EH (cell line): ENCODE measurements at places on chromosomes 7 and 10.
A peak's percentile ranks its signal among the peaks of the same experiment; 100 is the strongest.

DNA sequence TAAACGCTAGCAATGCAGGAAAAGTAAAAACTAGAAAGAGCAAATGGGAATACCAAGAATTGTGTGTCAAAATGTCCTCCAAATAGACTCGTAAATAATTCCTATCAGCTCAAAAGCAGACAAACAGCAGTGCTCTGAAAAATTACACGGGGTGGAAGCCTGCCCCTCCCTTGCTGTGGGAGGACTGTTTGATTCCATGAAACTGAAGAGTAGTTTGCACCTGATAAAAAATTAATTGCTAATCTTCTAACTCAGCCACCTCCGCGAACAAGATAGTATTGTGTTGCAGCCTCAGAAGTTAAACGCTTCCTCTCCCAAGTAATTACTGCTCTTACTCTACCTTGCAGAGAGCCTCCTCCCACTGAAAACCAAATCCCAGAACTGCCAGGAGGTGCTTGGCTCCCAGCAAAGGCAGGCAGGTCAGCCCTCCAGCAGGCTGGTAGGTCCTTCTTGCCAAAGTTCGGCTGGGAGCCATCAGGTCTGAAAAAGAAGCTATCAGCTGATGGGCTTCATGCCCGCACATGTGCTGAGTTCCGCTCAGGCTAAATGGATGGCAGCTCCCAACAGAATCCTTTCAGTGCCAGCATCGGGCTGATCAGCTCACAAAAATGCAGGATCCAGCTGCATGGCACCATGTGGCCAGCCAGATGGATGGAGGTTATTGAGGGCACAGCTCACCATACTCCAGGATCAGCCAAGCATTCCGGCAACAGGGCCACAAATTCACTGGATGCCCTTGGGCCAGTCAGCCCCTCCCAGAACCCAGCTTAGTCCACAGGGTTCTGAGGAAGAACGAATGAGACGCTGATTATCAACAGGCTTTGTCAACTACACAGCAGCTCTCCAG is 37.1 kb downstream of the MAD1L1 start:
- DNase-seq: no peak

GRCh38 chr10:32413513-32413912 is 32.4 kb upstream of the CCDC7 start:
- peak; percentile 88 for DNase-seq

DNA sequence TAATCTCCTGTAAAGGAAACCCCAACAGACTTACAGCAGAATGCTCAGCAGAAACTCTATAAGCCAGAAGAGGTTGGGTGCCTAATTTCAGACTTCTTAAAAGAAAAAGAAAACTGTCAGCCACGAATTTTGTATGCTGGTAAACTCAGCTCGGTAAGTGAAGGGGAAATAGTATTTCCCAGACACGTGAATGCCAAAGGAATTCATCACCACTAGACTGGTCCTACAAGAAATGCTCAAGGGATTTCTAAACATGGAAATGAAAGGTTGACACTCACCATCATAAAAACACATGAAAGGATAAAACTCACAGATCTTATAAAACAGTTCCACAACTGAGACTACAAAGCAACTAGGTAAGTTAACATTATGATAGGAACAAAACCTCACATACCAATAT is 68.6 kb downstream of the GLCCI1 start:
- DNase-seq: peak; percentile 19

DNA sequence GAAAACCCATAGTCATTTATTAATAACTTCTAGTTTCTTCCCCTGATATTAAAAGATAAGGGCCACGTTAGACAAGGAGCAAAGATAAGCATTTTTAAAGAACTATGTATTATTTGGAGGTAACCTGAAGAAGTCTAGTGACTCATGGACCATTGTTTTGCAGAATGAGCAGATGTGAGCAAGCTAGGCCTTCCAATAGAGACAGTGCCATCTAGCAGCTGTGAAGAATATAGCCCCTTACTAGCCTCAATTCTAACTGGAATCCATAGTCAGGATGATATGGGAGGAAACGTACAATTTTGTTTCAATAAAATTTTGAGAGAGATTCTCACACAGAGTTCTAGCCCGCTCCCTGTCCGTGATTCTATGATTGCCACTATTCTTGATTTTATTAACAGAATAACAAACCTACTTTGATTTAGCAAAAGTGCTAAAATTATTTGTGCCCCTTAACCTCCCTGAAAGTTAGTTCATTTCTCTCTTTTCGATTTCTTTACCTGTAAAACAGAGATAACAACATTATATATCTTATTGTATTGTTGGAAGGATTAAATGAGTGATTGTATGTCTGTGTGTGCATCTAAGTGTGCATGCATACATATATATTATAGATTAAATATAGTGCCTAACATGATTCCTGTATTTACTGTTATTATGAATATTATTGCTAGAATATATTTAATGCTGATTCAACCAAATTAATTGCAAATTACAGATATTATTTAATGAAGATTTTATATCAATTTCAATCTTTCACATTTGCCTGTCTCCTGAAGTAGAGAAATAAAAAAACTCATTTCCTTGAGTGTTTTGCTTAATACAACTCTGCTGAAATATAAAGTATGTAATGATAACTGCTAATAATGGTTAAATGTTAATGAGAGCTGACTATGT is 22.7 kb downstream of the FAM237B start:
- DNase-seq: peak; percentile 70
